Diencephalon (tissue), 1 donor: ENCODE measurements at places on chromosomes 12 and 14. TPM values are rescaled to one million over a fixed set of nuclear protein-coding genes. Genes with fewer than 3 reads are reported as not detected.

ERBB3 gene
- 6.2 TPM for total RNA-seq

KCNA5 gene
- 12.9 TPM for total RNA-seq

TSPAN19 gene
- 0.92 TPM for total RNA-seq

GLTP gene
- 25.8 TPM for total RNA-seq

PLEKHG3 gene
- 9.9 TPM for total RNA-seq

OR4Q2 gene
- total RNA-seq: not detected

AGAP2 gene
- 55.6 TPM for total RNA-seq

TAS2R8 gene
- total RNA-seq: 0.69 TPM

SYNDIG1L gene
- 32.8 TPM for total RNA-seq

SRRM4 gene
- total RNA-seq: 11.5 TPM

NEUROD4 gene
- 0.23 TPM for total RNA-seq

NR1H4 gene
- total RNA-seq: 1.2 TPM

AICDA gene
- total RNA-seq: not detected

MGST1 gene
- total RNA-seq: 14.5 TPM

COCH gene
- total RNA-seq: 36.4 TPM
